ENCODE measurements at places on chromosomes 1 and 21.
A peak's percentile ranks its signal among the peaks of the same experiment; 100 is the strongest.

DNA sequence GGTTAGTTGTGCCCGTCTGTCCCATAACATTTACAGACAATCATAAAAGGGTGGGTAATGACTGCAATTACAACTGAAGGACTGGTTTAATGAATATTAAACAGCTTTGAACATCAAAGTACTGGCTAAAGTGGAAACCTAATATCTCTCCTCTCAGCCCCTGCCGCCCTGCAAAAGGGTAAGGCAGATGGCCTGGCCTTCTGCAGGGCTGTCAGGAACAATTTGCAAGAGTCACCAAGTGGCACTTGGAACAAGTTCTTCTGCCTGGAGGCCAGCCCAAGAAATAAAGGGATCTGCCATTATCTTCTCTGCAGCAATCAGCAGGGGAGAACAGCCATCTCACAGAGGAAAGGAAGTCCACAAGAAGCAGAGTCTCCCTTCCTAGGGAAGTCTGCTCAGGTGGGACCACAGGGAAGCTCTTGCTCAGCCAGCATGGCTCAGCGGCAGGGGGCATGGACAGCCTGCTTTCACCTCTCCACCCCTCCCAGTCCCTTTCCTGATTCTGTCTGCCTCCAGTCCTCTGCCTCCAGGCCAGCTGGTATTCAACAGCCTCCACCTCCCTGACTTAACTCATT, 96.1 kb downstream of the TRABD2B start:
- DNase-seq: no peak

GRCh38 chr1:91604632-91605031, 104.0 kb downstream of the CDC7 start:
- peak; percentile 46 for DNase-seq

DNA sequence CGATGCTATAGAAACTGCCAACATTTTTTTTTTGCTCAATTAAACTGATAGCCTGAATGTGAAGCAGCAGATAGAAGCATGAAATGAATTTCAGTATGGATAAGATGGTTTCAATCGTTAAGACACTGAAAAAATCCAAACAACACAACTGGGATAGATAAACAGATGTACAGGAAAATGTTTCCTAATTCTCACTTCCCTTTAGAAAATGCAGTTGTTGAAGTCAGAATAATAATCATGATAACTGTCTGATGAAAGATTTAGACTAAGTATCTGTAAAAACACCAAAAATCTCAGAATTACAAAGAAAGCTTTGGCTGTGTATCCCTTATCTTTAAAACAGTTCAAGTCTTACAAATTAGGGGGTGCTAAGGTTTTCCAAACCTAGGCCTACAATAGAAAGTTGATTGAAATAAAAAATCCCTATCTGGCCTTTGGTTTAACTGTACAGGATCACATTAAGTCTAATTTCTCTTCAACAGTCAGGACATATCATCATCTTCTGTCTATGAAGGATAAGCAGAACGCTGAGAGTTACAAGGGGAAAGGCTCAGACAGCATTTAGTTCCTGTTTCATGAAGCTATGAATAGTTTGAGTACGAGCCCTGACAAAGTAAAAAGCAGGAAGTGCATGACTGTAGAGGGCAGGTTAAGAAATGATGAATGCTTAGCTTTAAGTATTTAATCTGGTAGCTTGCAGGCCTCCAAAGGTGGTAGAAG, 203.2 kb downstream of the APP start:
- DNase-seq: peak; percentile 26

DNA sequence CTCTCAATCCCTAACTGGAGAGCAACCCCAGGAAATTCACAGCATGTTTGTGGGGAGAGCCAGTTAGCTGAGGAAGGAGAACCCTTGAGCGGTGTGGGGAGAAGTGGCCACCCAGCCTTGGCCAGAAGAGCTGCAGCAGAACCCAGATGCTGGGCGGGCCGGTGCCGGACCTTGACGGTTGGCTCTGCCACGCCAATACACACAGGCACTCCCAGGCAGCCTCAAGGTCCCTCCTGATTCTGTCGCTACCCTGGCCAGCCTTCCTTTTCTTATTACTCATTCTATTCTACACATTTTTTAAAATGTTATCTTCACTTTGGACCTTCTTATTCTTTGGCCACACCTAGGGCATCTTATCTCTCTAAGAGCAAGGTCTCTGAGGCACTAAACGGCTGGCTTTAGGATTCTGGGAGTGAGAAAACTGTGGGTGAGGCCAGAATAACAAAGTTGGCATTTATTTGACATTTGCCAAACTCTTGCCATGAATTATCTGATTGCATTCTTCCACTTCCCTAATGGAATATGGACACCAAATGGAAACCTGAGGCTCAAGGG, 50.4 kb upstream of the GPR37L1 start:
- DNase-seq: no peak

DNA sequence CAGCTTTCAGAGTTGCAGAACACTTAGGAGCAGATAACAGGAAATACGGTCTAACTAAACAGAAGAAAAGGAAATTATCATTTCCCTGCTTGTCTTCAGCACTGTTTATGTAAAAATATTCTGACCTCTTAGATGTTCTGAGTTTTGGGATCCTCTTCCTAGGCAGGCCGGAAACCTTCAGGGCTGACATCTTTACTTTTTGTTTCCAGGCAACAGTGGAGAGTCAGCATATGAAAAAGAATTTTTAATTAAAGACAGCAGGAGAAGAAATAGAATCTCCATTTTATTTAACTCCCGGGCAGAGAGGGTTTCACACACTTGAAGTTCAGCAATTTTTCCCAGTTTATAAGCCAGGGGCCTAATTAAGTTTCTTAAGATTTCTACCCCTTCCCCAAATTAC, 5.1 kb upstream of the RIPPLY3 start:
- no peak for DNase-seq

Data from fibroblast of villous mesenchyme (primary cell).